ENCODE measurements at places on chromosomes 2 and 18.

GRCh38 chr2:174184504-174184903 is 63.8 kb downstream of the OLA1 start:
- no peak for DNase-seq

GRCh38 chr2:208006833-208007232 is 18.5 kb downstream of the PLEKHM3 start:
- no peak for DNase-seq

- DNase-seq, result no peak
These were observed 287.3 kb downstream of the AGPS start for GRCh38 chr2:177679611-177680605.

DNA sequence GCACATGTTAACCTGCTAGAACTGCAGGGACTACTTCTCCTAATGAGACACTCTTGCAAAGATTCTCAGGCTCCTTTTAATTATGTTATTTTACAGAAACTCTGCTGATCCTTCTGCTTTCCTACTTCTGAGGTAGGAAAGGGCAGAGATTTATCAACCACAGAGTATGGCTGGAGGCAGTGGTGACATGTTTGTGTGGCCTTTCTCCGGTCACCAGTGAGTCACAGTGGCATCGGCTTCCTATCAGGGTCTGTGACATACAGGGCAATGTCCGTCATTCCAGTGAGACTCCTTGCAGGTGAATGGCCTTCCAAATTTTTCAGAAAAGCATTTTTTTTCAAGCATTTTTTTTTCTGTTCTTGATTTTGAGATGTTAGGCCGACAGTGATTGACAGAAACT is 180.7 kb upstream of the LYPD1 start:
- DNase-seq, result no peak

GRCh38 chr2:170101789-170102188 is 76.2 kb upstream of the MYO3B start:
- no peak for DNase-seq

DNA sequence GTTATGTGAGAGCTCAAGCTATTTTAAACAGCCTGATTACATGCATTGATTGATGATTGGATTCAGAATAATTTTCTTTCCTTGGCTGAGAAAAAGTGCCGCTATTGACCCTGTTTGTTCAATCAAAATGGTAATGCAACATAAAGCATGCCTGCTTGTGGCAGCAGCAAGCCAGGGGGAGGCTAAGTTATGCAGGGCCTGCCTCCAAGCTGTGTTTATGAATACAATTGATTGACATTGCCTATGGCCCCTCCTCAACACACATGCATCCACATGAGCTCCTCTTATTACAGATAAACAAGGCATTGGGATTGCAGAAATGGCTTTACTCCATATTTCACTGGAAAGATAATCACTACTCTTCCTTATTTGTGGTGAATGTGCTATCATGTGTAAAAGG is 395.6 kb downstream of the TDRD15 start:
- no peak for DNase-seq

Data from NCI-H1092 (cell line).